NCI-H526 treated with DMSO at 0.1 percent for 48 hours (cell line): ENCODE measurements at places on chromosomes 2 and 18.

DNA sequence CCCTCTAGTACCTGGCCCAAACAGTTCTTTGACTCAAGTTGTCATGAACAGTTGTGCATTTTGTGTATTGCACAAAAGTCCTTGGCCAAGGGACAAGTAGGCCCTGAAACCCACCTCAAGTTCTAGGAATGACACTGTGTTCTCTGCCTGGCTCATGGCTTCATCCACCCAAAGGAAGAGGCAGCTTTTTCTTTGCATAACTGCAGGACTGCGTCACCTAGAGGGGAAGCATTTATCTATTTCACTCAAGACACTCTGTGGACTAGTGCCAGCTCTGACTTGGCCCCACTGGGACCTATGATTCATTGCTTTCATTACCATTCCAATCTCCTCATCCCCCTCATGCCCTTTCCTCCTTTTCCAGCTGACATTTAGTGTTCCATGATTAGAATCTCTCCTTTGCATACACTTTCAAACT is 119.3 kb upstream of the SIX2 start:
- no peak for DNase-seq

GRCh38 chr2:27370816-27371620 is 602 bp downstream of the SNX17 start:
- DNase-seq: no peak

GRCh38 chr18:51666763-51667191 is 469.3 kb upstream of the MEX3C start:
- no peak for DNase-seq

GRCh38 chr2:40043191-40043590 is 264.1 kb upstream of the THUMPD2 start:
- DNase-seq: no peak

GRCh38 chr2:105783151-105783738 is 38.5 kb downstream of the NCK2 start:
- DNase-seq: no peak

GRCh38 chr2:73177645-73178255 is 24.6 kb upstream of the NOTO start:
- DNase-seq: no peak

DNA sequence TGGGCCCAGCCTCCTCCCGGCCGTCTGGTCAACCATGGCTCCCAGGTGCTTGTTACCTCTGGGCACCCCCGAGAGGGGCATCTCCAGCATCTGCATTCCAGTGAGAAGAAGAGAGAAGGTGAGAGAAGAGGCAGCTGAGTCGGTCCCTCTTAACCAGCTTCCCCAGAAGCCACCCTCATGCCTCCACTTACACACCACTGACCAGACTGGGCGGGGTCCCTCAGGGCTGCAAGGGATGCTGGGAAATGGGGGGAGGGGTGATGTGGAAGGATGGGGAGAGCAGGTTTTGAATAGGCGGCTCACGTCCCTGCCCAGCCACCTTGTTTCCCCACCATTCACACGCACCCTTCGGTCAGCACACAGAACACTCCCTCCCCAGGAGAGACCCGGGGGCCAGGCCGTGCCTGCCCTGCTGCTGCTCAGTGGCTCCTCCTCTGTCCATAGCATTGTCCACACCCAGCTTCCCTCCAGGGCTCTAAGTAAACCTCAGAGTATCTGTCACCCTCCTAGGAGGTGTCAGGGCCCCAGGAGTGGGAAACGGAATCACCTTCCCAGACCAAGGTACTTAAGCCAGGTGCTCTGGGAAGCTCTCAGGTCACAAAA is 34.7 kb downstream of the GBX2 start:
- no peak for DNase-seq

GRCh38 chr2:228700638-228701037 is 519.2 kb upstream of the SPHKAP start:
- DNase-seq: no peak
